CD4-positive, alpha-beta T cell treated with Interleukin-21 for 1 hour (primary cell): ENCODE measurements at places on chromosomes 11 and 22.

DNA sequence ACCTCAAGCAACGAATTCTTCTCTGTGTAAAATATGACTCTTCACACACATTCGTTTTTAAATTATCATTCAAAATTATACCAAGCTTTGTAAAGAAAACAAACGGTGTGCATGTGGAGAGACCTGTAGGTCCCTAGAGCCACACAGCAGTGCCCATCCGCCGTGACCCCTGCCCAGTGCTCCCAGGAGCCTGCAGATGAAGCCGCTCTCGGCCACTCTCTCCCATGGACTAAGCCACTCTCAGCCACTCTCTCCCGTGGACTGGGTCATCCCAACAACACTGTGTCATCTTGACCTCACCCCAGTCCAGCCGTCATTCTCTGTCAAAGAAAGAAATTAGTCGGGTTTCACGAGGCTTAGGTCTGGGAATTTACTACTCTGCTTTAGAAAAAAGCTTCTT is 391.6 kb downstream of the BRD1 start:
- no peak for DNase-seq

- DNase-seq: no peak
These were observed 146.0 kb upstream of the TBCEL start for GRCh38 chr11:120877746-120878365.

GRCh38 chr11:69301455-69302401 is 7.8 kb downstream of the MYEOV start:
- no peak for DNase-seq

DNA sequence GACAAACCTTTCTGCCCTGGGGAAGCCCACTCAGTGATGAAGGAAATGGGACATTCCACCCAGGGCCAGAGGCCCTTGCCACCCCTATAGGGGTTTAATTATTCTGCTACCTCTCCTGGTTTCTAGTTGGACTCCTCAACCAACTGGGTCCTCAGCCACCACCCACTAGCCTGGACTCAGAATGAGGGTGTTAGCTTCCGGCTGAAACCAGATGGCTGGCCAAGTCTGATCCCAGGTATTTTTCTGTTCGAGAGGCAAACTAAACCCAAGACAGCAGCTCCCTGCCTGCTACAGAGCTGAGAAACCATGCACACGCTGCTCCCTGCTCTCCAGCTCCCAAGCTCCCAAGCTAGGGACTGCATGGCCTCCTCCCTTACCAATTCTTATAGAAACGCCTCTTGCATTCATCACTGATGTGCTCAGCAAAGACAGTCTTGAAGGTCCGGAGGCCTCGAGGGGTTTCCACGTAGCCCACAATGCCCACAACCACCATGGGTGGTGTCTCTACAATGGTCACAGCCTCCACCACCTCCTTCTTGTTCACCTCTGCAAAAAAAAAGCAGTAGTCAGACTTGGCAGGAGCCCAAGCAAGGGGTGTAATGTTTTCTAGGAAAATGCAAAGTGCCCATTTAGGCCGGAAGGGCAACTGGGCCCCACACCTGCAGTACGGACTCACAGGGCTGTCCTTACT is 2.2 kb downstream of the RPL3 start:
- DNase-seq: peak; percentile 61

DNA sequence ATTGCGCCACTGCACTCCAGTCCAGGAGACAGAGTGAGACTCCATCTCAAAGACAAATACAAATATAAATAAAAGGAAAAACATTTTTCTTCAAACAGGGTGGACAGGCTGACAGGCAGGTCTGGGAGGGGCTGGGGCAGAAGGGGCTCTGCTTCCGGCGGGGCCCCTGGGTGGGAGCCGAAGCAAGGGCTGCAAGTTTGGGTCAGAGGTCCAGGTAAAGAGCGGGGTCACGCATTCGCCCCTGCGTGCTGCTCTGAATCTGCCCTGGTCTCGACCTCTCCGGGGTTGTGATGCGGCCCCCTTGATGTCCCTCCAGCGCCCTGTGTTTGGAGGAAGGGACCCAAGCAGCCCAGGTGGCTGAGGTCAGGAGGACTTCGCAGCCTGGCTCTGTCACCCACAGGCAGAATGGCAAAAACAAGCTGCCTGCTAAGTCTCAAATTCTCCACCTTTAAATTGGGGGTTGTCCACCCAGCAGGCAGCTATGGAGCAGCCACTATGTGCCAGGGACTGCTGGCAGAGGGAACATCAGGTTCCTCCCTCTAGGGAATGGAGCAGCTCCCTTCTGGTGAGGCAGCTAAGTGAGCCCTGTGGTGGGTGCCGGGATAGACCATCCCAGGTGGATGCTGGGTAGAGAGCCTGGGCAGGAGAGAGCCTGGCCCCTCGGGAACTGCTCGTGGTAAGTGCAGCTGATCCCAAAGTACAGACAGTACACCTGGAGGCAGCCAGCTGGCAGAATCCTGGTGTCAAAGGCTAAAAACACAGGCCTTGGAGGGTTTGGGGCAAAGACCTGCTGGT is 10.3 kb upstream of the PHF21B start:
- DNase-seq: no peak

- DNase-seq: no peak
These were observed 97.1 kb downstream of the ME3 start for GRCh38 chr11:86575208-86575855.

GRCh38 chr22:20510811-20511577 is 3.6 kb downstream of the MED15 start:
- no peak for DNase-seq

GRCh38 chr11:61765550-61766253 is 13.3 kb downstream of the MYRF start:
- no peak for DNase-seq

GRCh38 chr11:19220903-19221724 is 19.3 kb upstream of the CSRP3 start:
- no peak for DNase-seq

- DNase-seq: no peak
These were observed 188.9 kb downstream of the MYO18B start for GRCh38 chr22:25930788-25931310.

- DNase-seq: no peak
These were observed 73.4 kb downstream of the FEZ1 start for GRCh38 chr11:125422681-125423080.

GRCh38 chr11:61863548-61864081 is 27.7 kb downstream of the FADS3 start:
- DNase-seq: no peak

GRCh38 chr11:70610566-70611565 is 212.5 kb downstream of the CTTN start:
- no peak for DNase-seq

- no peak for DNase-seq
These were observed 29.1 kb upstream of the KRTAP5-6 start for GRCh38 chr11:1667906-1668305.
